Stimulated activated CD8-positive, alpha-beta memory T cell treated with anti-CD3 and anti-CD28 coated beads, Interleukin-15, amount 100 ng/mL, for 48 hours (primary cell): ENCODE measurements at places on chromosomes 5 and 9.

DNA sequence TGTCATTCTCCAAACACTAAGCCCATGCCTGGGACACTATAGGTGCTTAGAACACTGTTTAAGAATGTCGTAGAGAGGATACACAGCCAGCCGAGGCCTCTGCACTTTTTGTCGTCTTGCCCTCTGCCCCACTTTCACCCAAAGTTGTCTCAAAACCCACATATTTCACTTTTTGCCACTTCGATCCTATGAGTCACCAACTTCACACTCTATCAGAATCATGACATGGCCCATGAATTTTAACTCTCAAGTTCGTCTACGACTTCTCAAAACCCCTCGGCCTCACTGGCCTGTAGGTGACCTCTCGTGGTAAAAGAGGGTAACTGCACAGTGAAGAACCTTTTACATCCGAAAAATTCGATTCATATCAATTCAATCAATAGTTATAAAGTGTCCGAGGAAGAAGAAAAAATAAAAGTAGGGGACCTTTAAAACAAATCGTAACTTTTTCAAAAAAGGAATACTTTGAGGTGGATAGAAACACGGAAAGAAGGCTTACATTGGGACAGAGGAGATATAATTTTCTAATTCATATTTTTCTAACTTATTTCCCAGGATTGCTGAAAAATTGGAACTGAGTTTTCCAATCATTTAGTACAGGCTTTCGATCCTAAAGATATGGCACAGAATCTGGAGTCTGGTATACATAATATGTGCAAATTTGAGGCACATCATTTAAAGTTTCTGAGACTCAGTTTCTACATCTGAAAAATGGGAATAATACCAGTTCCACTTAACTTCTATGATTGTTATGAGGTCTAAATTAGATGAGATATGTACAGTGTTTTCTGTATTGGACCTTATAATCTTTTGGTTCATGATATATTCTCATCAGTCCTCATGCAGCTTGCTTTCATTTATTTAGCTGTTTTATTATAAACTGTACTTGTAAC lies 122.6 kb downstream of the APBA1 start:
- no peak for DNase-seq

DNA sequence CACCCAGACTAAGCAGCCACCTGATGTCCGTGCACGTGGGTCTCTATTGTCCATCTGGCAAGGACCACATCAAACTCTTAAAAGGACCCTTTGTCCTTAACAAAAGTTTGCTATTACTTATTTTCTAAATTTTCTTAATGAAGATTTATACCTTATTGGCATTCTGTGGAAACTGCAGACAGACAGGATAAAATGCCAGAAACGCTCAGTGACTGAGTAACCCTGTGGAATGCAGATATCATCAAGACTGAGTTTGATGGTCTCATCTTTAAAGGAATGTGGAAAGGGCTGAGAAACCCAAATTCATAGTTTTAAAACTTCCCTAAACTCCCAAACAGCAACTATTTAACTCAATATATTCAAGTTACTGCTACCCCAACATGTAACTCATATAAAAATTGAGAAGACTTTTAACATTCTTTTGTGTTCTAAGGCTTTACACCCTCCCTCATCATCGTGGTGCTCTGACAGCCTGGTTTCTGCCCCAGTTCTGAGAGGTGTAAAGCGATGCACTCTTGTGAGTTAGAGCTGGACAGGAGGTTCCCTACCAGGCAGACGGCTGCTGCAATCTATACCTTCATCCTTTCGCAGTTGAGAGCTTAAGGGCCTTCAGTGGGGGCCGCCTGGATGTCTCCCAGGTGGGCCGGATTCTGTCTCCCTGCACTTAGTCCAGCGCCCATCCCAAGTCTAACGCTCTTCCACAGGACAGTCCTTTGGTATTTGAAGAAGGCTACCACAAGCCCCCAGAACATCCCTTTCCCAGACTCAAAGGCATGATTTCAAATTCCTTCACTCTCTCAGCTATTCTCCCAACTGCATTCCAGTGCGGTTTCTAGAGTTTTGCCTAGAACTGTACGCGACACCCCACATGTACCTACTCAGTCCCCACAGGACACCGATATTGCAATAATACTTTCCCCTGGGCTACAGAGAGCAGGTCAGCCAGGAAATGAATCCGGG lies 68.9 kb downstream of the DAP start:
- no peak for DNase-seq

DNA sequence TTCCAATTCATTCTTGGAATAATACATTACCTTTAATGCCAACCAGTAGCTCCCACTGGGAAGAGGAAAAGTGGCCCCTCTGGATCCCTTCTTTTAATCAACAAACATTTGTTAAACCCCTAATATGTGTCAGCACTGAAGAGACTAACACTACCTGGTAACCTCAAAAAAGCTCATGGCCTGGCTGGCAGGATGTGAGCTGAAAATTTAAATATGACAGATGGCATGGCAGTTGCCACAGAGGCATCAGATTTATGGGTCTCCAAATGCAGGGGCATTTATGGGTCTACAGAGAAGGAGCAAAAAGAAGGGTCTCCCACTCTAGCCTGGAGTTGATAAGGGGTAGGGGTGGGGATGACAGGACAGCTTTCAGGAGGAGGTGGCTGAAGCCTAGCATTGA lies 12.5 kb downstream of the DNAH5 start:
- no peak for DNase-seq

- peak; percentile 69 for DNase-seq
Observed at GRCh38 chr5:142783601-142784341, 13.6 kb downstream of the ARHGAP26 start.

- DNase-seq: no peak
Observed at GRCh38 chr9:16070455-16071145, 517.8 kb downstream of the CCDC171 start.

DNA sequence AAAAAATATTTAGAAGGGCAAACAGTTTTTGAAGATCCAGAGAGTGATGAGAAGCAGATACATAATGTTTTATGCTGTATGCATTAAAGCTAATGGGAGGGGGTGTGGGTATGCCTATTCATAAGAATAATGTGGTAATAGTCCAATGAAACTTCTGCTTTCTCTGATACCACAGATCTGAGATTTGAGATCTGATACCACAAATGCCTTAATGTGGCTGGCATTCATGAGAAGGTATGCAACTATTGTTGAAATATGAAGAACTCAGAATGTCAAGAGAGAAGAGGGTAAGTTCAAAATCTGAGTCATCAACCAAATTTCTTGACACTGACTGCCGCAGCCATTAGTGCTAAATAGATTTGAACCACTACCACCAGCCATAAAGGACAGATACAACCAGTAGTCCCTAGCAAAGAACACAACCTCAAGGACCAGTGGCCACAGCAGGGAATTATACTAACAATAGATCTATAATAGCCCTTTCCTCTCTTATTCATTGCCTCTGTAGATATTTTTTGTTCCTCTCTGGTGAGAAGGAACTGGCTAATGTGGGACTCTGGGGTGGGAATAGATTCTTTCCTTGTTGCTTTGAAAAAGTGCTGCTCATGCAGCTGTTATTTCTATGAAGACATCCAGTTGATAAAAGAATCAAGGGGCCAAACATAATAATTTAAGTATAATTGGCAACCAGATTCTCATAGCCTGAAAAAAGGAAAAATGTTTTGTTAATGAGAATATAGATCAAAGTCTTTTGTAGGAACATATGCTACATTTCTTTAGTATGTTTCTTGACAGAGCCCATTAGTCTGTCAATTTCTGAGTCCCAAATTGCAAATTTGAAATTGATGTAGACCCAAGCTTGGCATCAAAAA lies 256.5 kb upstream of the ZNF608 start:
- no peak for DNase-seq

- DNase-seq: peak; percentile 65
Observed at GRCh38 chr5:139458580-139459407, 3.7 kb downstream of the ECSCR start.

- DNase-seq: peak; percentile 8
Observed at GRCh38 chr5:134846641-134846960, 833 bp downstream of the C5orf24 start.

DNA sequence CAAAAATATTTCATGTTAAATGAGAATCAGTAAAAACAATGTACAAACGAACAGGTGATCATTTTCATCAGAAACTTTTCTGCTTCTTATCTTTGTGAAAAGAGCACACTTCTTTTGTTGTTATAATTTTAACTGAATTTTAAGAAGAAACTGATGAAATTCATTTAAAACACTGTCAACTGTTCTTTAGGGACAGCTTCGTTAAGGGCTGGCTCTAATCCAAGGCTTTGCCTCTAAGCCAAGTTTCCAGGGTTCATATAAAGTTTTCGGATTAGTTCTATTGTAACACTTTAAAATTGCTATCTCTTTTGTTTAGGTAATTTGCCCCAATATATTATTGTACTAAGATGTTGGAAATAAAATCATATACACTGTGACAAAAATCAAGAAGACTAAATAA lies 559.2 kb downstream of the TUSC1 start:
- DNase-seq: no peak

GRCh38 chr5:134547999-134548658 lies 22.7 kb downstream of the JADE2 start:
- no peak for DNase-seq

- DNase-seq: no peak
Observed at GRCh38 chr9:125997196-125997823, 250.1 kb downstream of the PBX3 start.

DNA sequence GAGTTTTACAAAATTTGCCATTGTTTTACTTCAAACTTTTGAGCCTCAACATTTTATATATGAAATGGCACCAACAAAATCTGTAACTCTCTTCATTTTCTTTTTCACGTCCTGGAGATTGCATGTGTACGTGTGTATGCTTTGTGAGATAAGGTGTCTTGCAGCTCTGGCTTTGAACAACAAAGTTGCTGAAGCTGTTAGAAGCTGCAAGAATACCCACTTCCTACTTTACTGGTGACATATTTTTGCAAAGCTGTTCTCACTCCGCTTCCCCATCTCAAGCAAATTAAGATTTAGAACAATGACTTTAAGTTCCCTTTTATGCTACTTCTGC lies 41.8 kb downstream of the FYB1 start:
- DNase-seq: no peak

- peak; percentile 43 for DNase-seq
Observed at GRCh38 chr9:78031893-78032729, 500 bp upstream of the GNAQ start.

GRCh38 chr5:41747301-41747700 lies 122.9 kb downstream of the OXCT1 start:
- DNase-seq: no peak

GRCh38 chr5:57408714-57409113 lies 73.9 kb downstream of the ACTBL2 start:
- DNase-seq: no peak

DNA sequence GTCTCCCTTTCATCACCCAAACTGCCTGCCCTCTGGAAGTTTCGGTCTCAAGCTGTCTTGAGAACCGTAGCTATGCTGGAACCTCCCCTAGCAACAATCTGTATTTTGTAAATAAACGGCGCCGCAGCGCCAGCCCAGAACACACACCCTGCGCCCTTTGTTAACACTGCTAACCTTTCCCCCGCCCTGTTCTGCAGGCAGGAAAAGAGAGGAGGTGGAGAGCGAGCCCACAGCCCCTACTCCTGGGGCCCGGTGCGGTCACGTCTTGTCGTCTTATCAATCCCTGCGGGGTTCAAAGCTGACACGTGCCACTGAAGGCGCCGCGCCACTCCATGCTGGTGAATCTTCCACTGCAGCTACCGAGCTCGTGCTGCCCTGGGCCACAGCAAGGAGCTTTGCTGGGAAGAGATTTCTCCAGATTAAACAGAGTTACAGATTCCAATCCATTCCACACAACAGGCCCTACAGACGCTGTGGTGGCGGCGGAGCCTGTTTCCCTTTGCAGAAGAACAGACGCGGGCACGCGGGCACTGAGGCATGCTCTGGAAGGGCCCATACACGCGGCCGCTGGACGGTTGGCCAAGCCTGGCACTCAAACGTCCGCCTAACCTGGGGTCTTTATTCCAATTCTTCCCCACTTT lies 25.3 kb downstream of the ZDHHC11B start:
- peak; percentile 26 for DNase-seq

GRCh38 chr9:134992755-134993124 lies 75.0 kb upstream of the FCN1 start:
- no peak for DNase-seq

DNA sequence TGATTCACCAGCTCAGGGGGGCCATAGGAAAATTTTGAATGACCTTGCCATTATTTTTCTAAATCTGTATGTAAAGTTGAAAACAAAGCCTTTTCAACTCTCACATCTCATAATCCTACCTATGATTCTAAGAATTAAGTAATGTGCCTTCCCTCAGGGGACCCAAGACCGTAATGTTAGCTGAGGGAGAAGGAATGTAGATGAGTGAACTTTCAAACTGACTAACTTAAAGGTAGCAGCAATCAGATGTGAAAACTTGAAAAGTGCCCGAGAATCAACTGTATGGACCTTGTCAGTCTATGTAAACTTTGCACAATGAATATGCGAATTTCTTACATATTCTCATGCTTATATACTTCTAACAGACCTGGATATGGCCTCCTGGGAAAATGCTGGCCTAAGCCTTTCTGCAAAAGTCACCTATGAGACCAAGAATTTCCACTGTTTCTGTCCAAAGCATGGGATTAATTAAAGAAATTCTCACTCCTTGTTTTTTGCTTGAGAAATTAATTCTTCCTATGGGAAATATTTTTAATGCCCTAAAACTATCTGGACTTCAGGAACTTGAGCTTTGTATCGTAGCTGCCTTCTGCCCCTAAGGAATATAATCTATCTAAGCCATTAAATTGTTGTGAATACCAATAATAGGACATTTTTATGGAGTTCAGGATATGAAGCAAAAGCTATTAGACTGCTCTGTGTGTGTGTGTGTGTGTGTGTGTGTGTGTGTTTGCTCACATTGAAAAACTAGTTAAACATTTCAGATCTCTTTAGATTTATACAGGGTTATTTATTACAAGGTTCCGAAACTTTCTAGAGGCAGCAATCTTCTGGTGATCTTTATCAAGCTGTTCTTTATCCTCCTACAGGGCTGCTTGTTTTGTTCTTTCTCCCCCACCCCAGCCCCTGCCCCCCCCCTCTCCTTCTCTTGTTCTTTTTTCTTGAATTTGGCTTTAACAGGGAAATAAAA lies 169.1 kb upstream of the CLINT1 start:
- no peak for DNase-seq

DNA sequence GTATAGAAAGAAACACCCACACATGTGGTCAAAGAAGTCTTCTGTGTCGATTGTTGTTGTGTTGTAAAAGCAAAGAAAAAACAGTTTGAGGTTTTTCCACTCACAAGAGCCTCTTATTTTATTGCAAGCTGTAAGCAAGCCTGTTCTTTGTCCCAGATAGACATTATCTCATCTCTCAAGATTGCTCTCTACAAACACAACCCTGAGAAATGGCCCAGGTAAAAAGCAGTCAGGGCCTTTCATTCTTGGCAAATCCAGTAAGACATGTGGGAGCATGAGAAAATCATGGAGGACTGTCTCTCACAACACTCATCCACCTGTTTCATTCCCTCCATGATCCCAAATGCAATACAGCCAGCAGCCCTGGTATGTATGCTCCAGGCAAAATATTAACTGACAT lies 286.6 kb upstream of the POU5F2 start:
- DNase-seq: no peak

DNA sequence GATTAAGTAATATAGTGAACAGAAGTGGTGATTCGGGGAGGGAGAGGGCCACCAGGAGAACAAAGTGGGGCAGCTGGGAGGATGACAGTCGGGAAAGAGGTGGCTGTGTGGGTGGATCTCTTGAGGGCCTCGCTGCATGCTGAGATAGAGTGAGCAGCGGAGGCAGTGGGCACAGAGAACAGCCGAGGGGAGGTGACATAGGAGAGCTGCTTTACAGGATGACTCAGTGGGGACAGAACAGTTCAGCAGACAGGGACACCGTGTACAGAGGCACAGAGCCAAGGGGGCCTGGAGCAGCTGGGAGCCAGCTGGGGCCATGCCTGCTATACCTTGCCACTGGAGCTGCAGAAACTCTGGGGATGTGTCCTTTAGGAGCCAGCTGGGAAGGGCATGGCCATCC lies 273.9 kb downstream of the GADD45G start:
- DNase-seq: no peak
